ENCODE measurements at places on chromosomes 3 and 15.

DNA sequence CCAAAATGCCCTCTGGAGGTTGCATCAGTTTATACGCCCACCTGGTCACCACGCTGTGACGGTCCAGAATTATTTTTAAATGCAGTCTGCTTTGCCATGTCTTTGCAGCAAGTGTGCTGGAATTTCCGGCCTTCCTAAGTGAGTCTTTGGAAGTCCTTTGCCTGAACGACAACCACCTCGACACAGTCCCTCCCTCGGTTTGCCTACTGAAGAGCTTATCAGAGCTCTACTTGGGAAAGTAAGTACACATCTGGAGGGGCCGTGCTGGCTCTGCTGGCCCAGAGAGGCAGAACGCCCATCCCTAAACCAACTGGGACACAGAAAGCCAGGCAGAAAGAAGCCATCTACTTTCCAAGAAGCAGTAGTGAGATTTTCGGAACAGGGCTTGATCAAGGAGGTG is 101.8 kb downstream of the LRRK1 start:
- DNase-seq: no peak

GRCh38 chr3:155283092-155284056 is 10.1 kb downstream of the STRIT1 start:
- no peak for DNase-seq

- DNase-seq: no peak
Observed at GRCh38 chr3:1381647-1382036, 288.8 kb downstream of the CNTN6 start.

DNA sequence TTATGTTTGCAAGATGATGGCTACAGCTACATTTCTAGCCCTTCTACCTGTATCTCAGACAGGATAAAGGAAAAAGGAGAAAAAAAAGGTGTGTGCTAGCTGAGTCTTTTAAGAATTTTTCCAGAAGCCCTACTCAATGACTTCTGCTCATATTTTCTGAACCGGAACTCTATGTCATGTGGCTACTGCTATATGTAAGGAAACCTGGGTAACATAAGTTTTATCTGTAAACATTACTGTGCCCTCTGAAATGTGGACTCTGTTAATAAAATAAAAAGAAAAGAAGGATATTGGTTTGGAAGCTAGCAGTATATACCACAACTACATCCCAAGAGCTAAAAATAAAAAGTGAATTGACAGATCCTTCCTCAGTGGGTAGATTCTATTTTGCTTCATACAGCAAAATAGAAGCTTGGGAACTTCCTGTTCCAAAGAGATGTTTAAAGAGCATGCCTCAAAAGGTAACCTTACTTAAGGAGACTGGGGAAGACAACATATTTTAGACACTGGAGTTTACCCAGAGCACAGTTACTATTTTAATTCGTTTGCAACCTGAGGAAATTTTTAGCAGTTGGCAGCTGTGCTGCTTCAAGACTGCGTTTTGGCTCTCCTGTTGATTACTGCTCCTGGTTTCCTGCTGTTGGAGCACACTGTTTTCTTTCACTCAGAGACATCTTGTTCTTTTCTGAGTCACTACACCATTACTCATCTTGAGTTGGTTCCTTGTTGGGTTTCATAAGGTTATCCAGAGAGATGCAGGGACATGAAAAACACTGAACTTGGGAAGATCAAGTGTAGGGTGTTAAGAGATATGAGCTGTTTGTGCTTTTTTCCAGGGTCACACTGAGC is 280.7 kb downstream of the NFKBIZ start:
- DNase-seq: no peak

DNA sequence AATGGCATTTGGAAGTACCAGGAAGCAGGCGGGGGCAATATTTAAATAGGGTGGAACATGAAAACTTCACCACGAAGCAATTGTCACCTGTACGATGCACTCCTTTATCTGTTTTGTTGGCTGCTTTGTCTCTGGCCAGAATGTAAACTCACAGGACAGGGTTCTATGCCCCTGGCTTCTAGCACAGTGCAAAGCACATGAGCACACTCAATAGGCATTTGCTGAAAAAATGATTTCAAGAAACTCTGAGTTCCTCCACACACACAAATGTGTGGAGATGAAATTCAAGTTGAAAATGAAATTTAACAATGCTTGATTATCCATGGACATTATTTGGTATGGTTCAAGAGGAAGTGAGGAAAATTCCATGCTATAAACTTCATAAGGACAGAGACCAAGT is 229.6 kb upstream of the FEZF2 start:
- DNase-seq: no peak

DNA sequence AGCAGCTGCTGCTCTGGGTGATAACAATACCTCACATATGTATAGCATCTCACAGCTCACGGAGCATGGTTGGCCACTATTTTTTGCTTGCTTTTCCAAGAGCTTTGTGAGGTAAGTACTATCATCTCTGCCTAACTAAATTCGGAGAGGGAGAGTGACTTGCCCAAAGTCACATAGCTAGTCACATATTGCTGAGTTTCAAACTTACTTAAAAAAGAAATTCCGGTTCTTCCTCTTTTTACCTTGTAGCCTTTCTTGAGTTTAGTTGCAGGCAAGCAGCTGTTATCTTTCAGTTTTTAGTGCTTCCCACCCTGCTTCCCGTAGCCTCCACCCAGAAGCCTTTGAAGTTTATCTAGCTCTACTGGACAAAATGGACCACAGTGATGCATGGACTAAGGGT is 309.2 kb downstream of the PDCD6IP start:
- no peak for DNase-seq

DNA sequence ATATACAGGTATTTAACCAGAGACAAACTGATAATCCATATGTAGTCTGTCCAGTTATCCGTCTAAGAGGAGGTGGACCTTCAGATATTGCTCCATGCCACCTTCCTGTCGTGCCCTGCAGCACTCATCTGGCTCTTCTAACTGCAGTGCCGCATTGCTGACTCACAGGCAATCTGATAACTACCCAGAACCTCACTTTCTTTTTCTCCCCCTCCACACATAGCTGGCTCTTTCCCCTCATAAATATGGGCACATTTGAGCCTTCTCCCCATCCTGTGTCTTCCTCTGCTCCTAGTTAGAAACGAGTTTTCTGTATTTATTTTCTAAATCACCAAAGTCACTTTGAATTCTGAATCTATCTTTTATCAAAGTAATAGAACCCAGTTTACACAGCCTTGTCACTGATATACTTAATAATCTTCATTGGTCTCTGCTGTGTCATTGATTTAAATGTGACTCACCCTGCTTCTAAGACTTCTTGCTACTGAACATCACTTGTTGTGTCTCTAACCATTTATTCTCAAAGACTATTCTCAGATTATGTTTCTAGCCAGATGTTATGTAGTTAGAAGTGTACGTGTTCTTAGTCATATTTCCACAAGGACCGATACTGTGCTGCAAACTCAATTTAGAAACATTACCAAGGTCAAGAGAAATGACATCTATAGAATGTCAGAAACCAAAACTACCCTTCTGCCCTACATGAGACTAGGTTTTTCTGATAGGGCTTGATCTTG is 17.4 kb upstream of the KCNMB2 start:
- no peak for DNase-seq

DNA sequence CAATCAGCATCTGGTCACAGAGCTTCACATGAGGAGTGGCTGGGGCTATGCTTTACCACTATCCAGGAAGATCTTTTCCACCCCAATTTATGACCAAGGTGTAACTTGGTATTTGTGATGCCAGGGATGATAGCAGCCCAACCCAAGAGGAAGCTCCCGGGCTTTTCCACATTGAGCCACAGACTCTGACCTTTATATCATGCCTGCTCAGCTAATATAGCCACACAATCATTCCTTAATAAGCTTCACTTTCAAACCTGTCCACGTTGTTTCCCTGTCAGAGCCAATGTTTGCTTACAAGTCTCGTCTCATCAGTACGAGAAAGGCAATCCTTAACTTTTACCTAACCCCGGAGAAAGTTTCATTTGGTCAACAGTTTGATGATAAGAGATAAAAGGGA is 330.9 kb downstream of the SHQ1 start:
- no peak for DNase-seq

- peak; percentile 8 for DNase-seq
Observed at GRCh38 chr15:65832549-65833364, 36.5 kb upstream of the RAB11A start.

- DNase-seq: no peak
Observed at GRCh38 chr15:89772932-89773583, 3.1 kb upstream of the MESP2 start.

GRCh38 chr3:189821262-189821661 is 190.1 kb downstream of the TP63 start:
- DNase-seq: no peak

DNA sequence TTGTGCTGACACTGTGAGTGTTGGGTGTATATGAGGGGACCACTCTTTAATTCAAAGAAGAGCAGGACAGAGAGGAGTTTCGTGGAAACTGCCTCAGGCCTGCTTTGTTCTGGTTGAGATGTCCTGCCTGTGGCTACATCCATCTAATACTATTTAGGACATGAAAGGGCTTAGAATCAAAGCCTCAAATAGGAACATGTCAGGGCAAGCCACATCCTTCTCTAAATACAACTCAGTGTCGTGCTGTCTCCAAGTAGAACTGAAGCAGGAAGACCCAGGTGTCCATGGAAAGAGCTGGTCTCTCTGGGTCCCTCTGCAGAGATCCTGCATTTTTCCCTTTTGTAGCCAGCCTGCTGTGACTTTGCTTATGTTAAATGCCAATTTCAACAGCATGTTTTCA is 156.2 kb upstream of the UMPS start:
- DNase-seq: no peak

GRCh38 chr3:191331388-191331787 is 1.1 kb upstream of the UTS2B start:
- no peak for DNase-seq

DNA sequence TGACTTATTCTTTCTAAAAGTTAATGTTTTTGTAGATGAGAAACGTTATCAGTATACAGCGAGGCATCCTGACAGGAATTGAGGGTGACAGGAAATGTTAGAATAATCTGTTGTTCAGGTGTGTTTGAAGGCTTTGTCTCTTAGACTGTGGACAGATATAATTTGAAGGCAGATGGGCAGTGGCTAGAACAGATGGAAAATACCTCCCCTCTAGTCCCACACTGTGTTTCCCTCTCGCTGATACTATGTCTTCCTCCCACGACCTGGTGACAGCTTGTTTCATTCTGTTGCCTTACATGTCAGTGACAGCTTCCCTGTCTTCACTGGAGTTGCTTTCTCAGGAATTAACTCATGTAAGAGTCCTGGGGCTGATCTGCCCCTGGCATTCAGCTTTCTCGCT is 125.3 kb downstream of the MYRIP start:
- no peak for DNase-seq

GRCh38 chr3:70738291-70738681 is 425.8 kb upstream of the MDFIC2 start:
- no peak for DNase-seq

DNA sequence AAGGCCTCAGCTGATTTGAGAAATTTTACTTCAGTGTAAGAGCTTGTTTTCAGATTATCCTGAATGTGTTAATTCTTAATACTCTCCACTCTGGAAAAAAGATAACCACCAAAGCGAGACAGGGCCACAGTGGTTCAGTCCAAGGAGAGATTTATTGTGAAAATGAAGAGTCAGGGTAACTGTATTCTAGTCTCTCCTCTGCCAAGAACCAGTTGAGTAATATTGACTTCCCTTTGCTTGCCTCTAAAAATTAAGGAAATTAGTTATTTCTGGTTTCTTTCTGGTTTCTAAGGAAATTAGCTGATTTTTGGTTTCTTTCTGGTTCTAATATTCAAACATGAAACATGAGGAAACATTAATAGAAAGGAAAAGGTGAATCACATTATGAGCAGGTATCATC is 34.9 kb downstream of the PPP1R2 start:
- DNase-seq: no peak

GRCh38 chr15:96560246-96560895 is 229.9 kb downstream of the NR2F2 start:
- DNase-seq: no peak

- DNase-seq: no peak
Observed at GRCh38 chr15:58260205-58260724, 122.1 kb downstream of the AQP9 start.

DNA sequence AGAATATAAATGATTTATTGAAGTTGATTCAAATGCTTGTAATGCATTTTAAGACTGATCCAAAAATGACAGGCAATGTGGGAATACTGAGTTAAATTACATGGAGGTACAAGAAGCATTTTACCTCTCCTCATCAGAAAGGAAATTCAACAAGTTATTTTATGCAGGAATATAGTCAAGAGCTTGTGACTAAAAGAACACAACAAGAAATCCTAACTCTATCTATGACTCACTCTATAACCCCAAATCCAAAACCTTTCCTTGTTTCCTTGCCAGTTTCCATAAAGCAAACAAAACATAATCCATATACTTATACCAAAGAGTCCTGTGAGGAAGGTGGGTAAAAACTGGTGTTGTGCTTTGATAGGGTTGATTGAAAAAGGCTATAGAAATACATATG is 30.8 kb downstream of the SIN3A start:
- DNase-seq: no peak

- no peak for DNase-seq
Observed at GRCh38 chr3:126524429-126524988, 554 bp downstream of the CHST13 start.

DNA sequence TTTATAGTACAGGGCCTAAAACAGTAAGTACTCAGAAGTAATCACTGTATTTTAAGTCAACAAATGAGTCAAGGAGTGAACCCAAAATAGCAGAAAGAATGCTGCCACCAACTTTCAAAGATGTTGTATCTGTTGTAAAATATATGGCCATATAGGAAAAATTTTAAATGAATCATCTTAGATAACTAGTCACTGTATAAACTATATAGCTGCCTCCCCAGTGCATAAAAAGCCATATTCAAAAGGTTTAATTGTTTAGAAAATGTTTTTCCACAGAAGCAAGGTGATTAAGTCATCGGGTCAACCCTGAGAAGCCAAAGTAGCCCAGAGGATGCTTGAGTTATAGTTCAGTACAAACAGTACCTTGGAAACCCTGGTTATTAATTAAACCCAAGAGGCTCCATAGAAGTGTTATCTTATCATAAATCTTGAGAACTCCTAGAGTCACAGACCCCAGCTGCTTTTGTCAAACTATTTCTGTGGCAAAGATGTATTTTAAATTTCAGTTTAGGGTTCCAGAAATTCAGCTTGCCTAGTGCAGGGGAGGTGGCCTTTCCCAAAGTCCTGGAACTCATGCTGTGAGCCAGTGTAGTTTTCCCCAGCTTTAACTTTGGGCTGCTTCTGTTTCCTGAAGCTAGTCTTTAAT is 39.2 kb downstream of the MBNL1 start:
- DNase-seq: no peak

DNA sequence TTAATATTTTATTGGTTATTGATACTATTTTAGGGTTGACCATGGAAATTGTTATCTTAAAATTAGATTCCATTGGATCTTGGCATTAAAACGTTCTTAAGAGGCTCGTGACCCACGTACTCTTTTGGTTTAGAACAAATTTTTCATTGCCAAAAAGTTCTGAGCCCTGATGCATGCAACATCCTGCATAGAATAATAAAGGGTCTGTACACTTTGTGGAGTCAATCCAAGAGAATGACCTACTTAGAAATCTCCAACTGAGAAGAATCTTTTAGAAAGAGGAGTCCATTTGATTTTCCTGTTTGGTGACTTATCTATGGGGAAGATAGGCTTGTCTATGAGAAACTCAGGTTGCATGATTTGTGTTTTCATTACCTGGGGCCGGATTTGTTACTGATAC is 404.2 kb upstream of the RGMA start:
- no peak for DNase-seq

Measured in stimulated activated CD4-positive, alpha-beta T cell treated with anti-CD3 and anti-CD28 coated beads, TNF-alpha, amount 100 ng/mL, for 1 hour (primary cell).